ENCODE measurements at places on chromosomes 6 and 20.

DNA sequence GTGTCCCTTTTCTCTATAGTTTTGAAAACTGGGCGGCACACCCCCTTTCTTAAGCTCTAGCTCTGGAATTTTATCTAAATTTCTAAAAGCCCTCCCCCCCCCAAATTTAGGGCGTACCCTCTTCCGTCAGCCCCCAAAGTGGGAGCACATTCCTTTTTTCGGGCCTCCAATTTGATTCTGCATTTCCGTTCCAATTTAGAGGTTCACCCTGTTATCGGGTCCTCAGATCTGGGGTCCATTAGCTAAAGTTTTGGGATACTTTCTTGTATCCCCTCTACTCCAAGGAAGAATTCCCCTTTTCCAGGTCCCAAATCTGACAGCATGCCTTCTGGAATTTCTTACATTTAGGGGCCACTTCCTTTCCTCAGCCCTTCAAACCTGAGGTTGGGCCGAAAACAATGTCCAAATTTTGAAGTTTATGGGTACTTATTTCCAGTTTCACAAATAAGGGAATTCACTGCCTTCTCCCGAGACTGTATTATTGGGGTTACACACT, 796 bp downstream of the PHF20 start:
- DNase-seq, result no peak

DNA sequence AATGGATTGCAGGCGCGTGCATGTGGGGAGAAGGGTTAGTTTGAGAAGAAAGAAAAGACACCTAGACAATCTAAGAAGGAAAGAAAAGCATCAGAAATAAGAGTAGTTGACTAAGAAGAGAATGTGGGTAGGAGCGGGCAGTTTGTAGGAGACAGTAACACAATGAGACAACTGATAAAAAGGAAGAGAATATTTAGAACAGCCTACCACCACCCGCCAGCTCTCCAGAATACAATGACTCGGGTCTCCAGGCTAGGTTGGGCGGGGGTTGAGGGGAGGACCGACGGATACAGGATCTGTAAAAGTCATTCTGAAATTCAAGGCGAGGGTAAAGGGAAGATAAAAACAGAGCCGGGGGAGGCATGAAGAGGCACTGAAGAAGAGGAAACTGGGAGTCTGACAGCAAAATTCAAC, 712 bp downstream of the ABHD16A start:
- DNase-seq, result no peak

DNA sequence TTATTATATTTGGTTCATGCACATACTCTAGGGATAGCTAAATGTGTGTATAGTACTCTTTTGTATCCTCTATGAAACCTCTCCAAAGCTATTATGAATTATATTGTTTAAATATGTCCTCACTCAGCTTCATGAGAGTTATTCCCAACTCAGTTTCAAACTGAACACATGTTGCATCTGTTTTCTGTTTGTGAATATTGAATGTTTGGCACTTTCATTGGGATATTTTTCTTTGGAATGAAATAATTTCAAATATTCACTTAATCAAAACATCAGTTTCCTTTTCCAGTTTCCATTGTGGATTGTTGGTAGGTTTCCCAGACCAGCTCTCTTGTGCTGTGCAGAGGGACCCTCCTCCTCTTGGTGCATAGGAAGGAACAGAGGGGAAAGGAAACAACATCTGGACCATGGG, 46.6 kb downstream of the HDAC2 start:
- DNase-seq, result no peak

DNA sequence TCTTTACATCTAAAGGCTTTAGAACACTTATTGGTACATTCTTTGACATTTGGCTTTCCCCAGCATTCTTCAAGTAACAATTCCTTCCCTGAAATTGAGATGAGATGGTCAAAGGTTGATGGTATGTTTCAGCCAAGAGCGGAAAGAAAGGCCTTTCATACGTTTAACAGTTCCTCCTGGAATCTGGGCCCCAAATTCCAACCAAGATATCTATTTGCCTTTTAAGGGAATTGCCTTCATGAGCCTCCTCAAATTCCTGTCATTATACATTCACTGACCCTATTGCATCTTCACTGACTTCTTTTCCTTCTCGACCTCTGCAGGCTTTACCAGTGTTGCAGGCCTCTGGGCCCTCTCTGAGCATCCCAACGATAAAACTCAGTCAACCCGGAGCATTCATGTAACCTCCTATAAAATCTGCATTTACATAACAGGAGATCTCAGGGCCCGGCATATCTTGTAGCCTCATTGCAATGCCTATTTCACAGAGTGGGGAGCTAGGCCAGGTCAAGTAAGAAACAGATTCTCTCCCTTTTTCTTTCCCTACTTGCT, 18.3 kb upstream of the WFDC9 start:
- no peak for DNase-seq

DNA sequence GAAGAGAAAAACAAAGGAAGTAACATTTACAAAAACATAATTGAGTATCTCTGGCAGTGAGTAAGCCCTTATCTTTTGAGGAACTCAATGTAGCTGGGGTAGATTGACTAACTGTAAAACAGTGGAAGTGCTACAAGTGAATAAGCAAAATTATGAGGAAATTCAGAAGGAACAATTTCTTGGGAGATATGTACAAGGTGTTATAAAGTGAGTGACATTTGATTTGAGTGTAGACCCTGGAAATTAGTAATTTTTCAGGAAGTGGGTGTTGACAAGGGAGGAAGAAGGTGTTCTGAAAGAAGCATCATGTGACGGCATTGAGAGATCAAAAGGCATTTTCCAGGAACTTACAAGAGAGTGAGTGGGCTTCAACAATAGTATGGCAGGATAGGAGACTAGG, 22.2 kb downstream of the XRN2 start:
- DNase-seq, result no peak

DNA sequence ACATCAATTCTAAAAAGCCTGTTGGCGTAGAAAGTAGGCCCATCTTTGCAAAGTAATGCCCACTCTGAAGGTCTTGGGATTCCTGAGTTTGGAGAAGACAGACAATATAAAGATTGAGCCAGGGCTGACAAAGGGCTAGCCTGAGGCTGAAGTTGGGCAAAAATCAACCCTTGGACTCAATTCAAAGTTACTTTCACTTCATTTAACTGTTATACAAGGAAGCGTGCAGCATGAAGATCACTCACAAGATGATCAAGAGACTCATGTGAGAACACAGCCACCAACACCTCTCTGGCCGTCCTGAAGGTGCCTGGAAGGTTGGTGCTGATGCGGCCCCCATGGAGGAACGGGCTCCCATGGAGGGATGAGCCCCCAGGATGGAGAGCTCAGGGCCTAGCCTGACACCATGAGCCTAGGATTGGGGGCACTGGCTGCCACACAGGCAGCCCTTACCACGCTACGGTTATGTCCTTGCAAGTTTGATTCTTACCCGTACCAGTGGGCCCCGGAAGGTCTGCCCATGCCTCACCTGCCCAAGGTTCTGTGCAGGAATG, 26.6 kb downstream of the FOXC1 start:
- DNase-seq, result no peak

- no peak for DNase-seq
Observed at GRCh38 chr20:51026269-51026668, 3.4 kb upstream of the KCNG1 start.

DNA sequence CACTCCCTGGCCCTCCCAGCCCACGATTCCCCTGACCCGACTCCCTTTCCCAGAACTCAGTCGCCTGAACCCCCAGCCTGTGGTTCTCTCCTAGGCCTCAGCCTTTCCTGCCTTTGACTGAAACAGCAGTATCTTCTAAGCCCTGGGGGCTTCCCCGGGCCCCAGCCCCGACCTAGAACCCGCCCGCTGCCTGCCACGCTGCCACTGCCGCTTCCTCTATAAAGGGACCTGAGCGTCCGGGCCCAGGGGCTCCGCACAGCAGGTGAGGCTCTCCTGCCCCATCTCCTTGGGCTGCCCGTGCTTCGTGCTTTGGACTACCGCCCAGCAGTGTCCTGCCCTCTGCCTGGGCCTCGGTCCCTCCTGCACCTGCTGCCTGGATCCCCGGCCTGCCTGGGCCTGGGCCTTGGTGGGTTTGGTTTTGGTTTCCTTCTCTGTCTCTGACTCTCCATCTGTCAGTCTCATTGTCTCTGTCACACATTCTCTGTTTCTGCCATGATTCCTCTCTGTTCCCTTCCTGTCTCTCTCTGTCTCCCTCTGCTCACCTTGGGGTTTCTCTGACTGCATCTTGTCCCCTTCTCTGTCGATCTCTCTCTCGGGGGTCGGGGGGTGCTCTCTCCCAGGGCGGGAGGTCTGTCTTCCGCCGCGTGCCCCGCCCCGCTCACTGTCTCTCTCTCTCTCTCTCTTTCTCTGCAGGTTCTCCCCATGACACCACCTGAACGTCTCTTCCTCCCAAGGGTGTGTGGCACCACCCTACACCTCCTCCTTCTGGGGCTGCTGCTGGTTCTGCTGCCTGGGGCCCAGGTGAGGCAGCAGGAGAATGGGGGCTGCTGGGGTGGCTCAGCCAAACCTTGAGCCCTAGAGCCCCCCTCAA, at the start of gene LTA:
Gene LTA (plus strand): TSS at position 249 of the 871 bp plus-strand sequence. CDS start 454 bp downstream, at position 703.
- DNase-seq, result peak; percentile 69

GRCh38 chr20:58436868-58437645, 48.0 kb downstream of the VAPB start:
- DNase-seq, result no peak

- no peak for DNase-seq
Observed at GRCh38 chr6:46305833-46306232, 135.1 kb upstream of the ENPP5 start.

DNA sequence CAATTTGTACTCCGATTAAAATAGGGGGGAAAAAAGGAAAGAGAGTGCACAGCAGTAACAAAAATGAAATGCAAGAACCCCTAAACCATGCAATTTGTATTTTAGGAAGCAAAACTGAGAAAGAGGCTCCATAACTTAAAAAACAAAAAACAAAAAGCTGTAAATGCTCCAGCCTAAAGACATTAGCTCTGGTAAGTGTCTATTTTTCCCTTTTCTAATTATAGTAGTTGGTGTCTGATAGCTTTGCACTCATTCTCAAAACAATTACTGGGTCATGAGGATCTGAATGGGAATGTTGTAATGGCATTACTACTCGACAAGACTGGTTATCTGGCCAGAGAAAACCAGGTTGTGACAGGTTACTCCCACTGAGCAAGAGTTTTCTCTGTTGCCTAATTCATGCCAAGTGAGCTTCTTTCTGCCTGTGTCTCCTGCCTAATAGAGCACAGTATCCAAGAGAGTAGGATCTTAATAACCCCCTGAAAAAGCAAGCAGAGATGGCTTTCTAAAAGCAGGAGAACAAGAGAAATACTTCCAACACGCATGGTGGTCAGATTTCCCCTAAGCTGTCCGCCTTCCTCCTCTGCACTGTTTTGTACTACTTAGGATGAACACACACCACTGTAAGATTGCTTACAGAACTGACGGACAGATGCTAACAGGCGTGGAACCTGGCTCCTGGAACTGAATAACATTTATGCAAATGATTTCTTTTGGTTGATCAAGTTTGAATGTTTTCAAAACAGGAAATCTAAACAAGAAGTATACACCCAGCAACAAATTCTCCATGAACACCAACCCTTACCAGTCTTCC, 86.4 kb downstream of the FKBP5 start:
- DNase-seq, result no peak

DNA sequence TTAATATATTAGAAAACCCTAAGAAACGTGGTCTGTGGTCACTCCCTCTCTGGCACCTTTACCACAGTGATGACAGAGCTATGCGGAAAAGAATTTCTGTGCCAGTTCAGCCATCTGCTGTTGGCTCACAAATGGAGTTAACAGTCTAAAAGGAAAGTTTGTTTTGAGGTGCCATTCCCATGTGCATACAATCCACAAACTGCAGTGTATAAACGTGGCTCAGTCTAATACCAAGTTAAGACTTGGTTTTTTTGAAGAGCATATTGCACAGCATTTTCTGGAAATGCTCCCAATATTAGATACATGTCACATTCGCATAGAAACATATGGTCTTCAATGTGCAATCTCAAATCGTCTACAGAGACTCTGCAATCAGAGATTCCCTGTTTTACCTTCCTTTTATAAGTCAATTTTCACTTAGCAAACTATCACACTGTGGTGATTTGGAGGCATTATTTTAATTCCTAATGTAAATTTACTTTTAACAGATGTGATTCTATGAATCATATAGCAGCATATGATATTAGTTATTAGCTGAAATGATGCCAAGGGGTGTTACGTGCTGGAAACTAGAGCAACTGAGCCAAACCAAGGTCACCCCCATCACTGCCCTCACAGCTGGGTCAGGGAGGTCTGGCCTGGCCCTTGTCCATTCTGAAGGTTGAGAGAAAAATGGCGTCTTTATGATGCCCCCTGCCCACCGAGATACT, 383.5 kb downstream of the PRKN start:
- no peak for DNase-seq

- no peak for DNase-seq
Observed at GRCh38 chr6:44227148-44227793, 3.9 kb downstream of the SLC29A1 start.

DNA sequence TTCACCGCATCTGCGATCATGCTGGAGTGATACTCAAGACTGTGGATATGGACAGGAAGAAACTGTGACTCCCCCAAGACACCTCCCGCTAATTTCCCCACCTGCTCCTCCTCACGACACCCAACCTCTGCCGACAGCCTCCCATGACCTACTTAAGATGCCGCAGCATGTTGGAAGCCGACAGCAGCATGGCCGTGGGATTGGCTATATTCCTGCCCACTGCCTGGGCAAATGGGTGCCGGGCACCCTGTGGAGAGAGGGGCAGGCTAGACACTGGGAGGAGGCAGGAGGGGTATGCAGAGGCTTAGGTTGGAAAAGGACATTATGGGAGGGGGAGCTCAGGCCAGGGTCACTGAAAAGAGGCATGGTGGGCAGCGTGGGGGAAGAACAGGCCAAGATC, 4.5 kb downstream of the IDH3B start:
- no peak for DNase-seq

DNA sequence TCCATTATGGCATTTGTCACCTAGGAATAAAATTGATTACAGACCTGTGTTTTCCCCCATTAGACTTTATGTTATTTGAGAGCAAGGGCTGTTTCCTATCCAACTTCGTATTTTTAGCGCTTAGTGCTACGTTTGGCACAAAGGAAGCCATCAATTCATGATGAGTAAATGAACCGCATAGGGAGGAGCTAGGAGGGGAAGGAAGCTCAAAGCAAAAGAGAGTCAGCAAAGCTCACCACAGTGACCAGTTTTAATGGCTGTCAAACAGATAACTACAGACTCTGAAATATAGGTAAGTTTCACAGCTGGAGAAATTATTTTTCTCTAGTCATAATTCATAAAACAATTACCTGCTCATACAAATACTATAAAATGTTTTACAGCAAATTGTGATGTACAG, 6.9 kb upstream of the SAMD3 start:
- no peak for DNase-seq

- DNase-seq, result no peak
Observed at GRCh38 chr6:144478483-144478882, 193.3 kb downstream of the UTRN start.

GRCh38 chr6:86192123-86192522, 549.4 kb upstream of the SYNCRIP start:
- no peak for DNase-seq

GRCh38 chr20:47502271-47503239, 868 bp downstream of the NCOA3 start:
- peak; percentile 33 for DNase-seq

- no peak for DNase-seq
Observed at GRCh38 chr6:99366852-99367251, 17.4 kb upstream of the FAXC start.

- no peak for DNase-seq
Observed at GRCh38 chr6:138307816-138308730, 69.6 kb upstream of the SMIM28 start.

GRCh38 chr6:166394036-166394892, 11.5 kb upstream of the MPC1 start:
- DNase-seq, result no peak

Data from activated CD4-positive, alpha-beta T cell treated with anti-CD3 and anti-CD28 coated beads for 4 hours (primary cell).